Bronchial epithelial cell (primary cell): ENCODE measurements at places on chromosomes 3 and 15.

DNA sequence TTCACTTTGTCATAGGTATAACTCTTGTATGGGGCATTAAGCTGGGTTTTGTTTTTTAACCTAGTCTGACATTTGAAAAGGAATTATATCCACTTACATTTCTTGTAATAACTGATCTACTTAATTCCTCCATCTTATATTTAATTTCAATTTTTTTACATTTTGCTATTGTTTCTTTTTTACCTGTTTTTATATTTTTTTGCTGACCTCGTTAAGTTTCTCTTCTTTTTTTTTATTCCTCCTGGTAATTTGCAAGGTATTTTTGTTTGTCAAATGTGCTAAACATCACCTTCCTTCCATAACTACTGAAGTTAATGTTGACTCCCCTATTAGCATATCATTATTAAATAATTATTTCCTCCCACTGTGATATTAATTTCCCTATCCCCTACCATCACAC lies 87.7 kb upstream of the NR2F2 start:
- no peak for DNase-seq

GRCh38 chr3:98808071-98808470 lies 44.9 kb downstream of the ST3GAL6 start:
- DNase-seq, result peak; percentile 85

DNA sequence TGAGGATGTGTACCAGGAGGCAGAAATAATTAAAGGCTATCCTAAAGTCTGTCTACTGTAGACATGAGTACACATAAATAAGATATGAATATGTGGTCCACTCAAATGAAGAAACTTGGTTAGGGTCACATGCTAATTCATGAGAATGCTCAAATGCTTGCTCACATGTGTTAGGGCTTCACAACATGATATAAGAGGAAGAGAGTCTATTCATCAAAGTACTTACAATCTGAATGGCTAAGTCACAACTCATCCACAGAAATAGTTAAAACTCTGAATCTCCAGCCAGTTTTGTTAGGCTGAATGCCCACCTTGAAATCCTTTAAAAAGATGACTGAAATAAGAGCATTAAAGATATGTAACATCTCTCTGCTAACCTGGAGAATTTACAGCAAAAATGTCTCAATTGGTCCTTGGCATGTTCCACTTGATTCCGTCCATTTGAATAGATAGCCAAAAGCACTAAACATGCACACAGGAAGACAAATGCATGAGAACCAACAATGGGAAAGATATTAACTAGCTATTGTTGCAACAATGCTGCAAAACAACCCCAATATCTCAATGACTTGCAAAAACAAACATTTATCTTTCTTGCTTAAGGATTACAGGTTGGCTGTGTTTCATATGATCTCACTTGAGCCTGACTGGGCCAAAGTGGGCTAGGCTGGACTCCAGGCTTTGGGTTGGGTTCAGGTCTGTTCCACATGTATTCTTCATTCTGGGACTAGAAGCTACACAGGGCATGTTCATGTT lies 10.6 kb upstream of the TBC1D5 start:
- DNase-seq, result no peak

GRCh38 chr3:44072601-44073540 lies 168.8 kb upstream of the TOPAZ1 start:
- no peak for DNase-seq

- DNase-seq, result no peak
Observed at GRCh38 chr3:184380185-184380626, 352 bp downstream of the CHRD start.

DNA sequence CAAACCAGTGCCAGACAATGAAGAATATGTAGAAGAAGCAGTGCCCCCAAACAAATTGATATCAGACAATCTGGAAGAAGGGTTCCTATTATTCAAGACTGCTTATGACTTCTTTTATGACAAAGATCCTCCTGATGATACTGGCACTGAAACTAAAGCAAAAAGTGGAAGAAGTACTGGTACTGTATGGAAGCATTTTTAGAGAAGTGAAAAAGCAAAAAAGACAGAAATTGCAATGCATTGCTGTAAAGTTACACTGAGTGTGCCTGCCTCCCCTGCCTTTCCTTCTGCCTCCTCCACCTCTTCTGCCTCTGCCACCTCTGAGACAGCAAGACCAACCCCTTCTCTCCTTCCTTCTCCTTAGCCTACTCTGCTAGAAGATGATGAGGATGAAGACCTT lies 167.6 kb downstream of the PLCL2 start:
- DNase-seq, result no peak

- DNase-seq, result no peak
Observed at GRCh38 chr3:15845475-15845874, 47.7 kb upstream of the ANKRD28 start.

GRCh38 chr3:136008732-136009470 lies 43.4 kb downstream of the PPP2R3A start:
- DNase-seq, result no peak

GRCh38 chr3:87997298-87997697 lies 61.5 kb downstream of the CGGBP1 start:
- peak; percentile 48 for DNase-seq

GRCh38 chr3:101262393-101263240 lies 57.8 kb downstream of the IMPG2 start:
- DNase-seq, result no peak
